ENCODE measurements at places on chromosomes 7 and 10.

DNA sequence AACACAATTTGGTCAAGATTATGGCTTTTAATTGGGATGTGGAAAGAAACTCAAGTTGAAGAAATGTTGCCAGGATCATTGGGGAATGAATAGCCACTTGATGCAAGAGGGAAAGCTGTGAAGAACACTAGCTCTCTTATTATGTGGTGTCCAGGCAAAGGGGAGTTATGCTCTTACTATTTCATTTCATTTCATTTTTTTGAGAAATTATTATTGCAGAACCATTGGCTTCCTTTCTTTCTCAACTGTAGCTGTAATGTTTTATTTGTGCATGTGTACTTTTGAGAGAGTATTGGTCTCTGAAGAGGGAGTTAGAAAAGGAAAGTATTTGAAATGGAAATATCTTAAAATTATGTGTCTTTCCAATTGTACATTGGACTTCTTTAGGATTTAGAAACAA lies 312.6 kb upstream of the BMPER start:
- no peak for DNase-seq

GRCh38 chr10:48361176-48361575 lies 54.7 kb downstream of the MAPK8 start:
- no peak for DNase-seq

DNA sequence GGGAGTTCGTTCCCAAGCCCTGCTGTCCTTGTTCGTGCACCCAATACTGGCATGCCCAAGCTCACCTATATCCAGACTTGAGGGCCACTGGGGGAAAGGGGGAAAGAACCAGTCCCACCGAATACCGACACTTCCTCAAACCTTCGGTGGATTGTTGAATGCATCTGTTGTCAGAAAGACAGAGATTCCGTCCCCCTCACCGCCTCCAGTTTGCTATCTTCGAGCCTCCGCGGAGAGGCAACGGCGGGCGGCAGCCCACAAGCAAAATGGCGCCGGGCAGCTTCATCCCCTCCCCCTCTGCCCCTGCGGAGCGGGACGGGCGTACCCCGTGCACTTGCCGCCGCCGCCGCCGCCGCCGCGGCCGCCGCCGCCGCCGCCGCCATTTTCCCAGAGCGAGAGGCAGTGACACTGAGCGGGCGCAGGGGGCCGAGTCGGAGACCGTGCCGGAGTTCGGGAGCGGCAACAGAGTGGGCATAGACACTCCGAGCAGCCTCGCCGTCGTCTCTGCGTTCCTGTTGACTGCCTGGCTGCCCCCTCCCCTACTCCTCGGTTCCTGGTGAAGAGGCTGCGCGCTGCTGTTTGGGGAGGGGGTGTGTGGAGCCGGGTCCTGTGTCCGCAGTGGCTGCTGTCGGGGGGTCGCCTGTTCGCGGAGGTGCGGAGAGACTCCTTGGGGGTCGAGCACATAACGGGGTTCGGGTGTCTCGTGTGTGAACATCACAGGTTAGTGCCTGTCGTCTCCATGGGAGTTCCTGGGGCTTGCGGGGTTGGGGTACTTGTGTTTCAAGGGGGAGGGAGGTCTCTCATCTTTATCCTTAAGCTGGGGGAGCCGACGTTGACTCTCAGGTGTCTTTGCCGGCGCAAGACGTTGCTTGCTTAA lies at the start of gene KMT2E:
KMT2E (plus strand) TSS at position 390 of the 877 bp plus-strand sequence. CDS start 26,748 bp downstream, outside the sequence.
- peak; percentile 80 for DNase-seq

- peak; percentile 16 for DNase-seq
These were observed 694 bp downstream of the COL1A2 start for GRCh38 chr7:94395141-94396036.

GRCh38 chr10:58400609-58401008 lies 15.4 kb downstream of the TFAM start:
- no peak for DNase-seq

GRCh38 chr7:89780291-89780690 lies 374.0 kb upstream of the STEAP1 start:
- no peak for DNase-seq

DNA sequence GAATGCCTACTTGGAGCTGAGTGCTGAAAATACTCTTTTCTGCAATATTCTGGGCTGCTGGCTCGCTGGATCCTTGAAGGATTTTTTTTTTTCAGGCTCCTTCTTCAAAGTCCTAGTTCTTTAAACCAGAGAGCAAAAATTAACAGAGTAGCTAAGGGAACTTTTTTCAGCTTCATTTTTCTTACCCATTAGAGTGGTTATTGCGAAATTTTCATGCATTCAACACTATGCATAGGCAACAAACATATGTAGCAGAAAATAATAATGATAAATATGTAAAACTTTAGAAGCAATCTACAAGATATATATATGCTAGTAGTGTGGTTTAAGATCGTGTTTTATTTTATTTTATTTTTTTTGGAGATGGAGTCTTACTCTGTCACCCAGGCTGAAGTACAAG lies 264.6 kb downstream of the SFMBT2 start:
- no peak for DNase-seq

GRCh38 chr10:72229261-72230251 lies 13.5 kb upstream of the ASCC1 start:
- peak; percentile 87 for DNase-seq

DNA sequence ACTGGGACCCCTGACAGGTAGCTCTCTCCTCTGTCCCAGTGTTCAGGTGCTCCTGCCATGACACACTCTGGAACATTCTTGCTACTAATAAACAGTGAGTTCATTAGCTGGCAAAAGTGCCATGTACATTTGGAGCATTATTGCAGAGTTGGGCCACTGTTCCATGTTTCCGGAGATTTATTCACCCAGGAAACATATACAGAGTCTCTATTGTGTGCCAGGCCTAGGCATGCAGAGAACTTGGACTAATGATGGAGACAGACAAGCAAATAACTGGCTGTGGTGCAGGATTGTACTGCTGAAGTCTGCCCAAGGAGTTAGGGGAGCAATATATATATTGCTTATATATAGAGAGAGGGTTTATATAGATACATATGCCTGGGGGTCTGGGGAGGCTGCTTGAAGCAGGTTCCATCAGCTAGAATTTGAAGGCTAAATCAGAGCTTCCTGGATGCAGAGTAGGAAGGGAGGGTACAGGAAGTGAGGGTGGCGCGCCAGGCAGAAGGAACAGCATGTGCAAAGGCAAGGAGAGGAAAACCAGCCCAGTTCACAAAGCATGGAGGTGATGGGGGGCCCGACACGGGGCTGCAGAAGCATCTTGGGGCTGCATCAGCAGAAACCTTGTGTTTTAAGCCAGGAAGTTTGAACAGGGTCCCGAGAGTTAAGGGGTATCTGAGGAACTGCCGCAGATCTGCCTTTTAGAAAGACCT lies 22.7 kb upstream of the EEPD1 start:
- no peak for DNase-seq

- no peak for DNase-seq
These were observed 24.7 kb upstream of the MACC1 start for GRCh38 chr7:20241911-20242261.

DNA sequence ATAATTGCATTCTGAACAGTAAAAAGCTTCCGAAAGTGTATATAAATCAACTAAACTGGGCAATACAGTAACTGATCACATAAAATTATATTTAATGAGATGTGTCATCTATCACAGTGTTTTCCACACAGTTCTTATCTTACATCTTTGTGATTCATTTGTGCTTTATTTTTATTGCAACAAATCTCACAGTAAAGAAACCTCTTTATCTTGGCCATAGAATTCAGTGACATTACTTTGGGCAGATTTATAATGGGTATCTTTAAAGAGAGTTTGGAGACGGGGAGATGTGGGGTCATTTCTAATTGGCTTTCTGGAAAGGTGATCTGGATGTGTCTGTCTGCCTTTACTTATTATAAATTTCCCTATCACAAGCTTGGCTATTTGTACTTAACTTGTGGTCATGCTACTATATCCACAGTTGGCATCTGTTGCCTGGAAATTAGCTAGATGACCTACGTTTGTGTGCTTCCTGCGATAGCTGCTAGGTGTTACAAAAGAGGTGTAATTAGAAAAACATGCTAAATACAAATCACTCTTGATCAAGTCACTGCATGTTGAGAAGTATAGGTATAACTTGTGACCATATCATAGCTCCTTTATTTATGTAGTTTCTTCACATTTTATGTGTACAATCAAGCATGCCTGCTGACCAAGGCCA lies 123.8 kb downstream of the ARID5B start:
- no peak for DNase-seq

DNA sequence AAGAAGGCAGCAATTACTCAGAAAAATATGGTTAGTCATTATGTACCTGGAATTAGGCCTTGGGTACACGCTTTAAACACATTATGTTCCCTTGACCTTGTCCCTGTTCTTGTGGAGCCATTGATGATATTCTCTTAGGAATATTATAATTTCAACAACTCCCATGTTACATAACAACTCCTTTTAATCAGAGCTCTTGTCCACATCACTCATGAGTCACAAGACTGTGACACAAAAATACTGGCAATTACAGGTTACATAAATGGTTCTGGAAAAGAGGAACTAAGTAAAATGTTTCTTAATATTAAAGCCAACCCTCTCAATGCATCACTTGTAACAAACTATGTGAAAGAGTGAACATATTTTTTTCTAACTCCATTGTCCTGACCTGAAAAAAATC lies 143.8 kb upstream of the PCLO start:
- DNase-seq = no peak

- DNase-seq = no peak
These were observed 40.5 kb downstream of the ADRB1 start for GRCh38 chr10:114084215-114084614.

DNA sequence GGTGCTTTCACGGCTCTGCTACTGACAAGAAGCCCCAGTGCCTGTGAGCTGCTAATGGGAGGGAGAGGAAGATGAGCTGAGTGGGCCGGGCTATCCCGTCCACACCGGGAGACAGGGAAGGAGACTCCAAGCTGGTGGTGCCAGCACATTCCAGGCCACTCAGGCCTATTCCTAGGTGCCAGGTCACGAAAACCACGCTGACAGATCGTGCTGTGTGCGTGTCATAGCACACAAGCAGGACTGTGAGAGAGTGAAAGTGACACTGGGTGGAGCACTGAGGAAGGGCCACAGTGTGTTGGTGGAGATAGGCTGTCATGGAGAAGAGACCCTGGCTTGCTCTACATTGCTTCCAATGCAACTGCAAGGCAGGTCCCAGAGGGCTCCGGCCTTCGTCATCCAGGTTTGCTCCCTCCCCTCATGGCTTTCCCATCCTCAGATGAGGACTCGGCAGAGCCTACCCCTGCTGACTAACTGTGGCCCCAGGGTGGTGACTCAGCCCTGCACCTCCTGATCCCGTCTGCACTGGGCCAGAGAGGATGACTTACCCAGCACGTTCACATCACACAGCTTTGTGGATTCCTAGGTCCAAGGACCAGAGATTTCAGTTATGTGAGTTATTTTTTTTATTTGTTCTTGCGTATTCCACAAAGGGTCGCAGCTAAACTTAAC lies 167.3 kb downstream of the EGFR start:
- no peak for DNase-seq

DNA sequence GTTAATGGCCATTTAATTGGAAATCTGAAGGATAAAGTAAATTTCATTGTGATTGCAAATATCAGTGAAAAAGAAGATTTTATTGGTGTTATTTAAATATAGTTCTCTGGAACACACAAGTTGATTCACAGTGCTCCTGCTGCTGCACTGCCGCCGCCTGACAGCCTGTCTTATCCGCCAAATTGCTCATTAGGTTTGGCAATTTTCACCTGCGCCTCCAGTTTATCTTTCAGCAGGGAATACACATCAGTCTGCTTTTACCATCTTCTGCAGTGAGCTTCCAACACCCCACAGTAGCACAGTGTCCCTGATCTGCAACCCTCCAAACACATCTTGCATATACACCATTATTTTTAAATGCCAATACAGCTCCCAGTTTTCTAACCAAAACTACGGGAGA lies 308.3 kb downstream of the PARD3 start:
- no peak for DNase-seq

DNA sequence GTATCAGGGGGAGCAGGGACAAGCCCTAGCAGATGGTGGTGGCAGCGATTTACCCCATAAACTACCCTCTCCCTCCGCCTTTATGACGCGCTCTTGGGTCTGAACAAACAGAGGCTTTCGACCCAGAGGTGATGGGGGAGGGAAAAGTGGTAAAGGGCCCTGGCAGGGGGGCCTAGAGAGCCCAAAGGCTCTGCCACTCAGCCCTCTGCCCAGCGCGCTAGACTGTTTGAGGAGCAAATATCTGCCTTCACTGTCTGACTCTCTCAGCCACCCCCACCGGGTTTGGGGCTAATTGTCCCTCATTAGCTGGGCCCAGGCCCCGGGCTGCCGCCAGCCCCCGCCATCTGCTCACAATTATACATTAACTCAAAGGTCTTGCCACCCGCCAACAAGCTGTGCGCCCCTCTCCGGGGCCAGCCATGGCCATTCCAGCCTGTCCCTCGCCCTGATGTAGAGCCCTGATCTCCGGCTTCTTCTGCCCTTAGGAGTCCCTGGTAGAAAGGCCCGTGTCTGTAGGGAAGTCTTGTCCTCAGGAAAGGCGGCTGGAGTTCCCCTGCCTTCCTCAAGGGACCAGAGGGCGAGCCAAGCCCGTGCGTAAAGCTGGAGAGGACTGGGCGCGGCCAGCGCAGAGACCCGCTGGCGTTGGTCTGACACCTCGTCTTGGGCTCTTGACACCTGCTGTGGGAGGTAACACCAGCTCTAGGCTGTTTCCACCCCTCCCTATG lies 1.9 kb upstream of the PAX4 start:
- no peak for DNase-seq

GRCh38 chr10:73905256-73906020 lies 5.5 kb upstream of the PLAU start:
- no peak for DNase-seq

DNA sequence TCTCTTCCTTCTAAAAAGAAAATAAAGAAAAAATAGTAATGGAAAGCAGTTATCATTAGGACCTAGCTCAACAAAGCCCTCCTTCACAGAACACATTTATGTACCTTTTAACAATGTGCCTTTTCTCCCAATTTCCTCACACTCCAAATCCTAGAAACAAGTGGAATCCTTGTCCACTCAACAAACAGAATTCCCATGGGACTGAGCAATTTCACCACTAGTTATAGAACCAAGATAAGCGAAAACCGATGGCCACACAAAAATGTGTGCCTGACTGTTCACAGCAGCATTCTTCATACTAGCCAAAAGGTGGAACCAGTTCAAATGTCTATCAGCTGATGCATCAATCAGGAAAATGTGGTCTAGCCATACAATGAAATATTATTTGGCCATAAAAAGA lies 17.3 kb downstream of the DCLRE1C start:
- DNase-seq = no peak

DNA sequence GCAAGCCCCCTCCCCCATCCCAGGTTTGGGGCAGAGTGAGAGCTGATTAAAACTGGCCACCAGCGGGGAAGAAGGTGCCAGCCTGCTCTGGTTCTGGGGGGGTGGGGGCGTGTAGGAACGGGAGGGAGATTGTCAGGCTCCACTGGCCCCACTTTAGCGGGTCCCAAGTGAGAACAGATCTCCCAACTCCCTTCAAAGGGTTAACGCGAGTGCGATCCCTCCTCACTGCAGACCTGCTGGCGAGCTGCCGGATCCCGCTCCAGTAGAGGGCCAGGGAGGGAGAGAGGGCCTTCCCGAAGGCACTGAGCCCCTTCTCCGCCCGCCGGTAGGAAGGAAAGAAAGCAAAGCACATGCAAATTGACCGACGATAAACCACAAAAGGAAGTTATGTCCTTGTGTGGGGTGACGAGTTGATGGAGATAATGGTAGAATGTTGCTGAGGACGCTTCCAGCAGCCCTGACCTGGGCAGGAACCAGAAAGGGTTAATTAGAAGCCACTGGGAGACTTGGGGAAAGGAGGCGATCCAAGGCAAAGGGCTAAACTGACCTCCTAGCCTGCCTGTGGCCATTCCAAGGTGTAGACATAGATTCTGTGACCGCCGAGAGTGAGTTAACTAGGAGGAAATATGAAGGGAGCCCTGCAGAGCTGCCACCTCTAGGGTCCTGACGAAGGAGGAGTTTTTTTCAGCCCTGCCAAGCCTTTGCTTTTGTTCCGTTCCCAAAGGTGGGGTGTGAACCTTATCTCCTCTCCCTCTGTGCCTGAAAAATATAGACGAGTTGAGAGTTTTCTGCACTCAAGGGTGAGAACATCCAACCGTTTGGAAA lies 1.5 kb downstream of the NRG3 start:
- no peak for DNase-seq
